ENCODE measurements at places on chromosomes 12 and 14.

GRCh38 chr12:63843254-63843720, 1.2 kb upstream of the SRGAP1 start:
- DNase-seq, result no peak

DNA sequence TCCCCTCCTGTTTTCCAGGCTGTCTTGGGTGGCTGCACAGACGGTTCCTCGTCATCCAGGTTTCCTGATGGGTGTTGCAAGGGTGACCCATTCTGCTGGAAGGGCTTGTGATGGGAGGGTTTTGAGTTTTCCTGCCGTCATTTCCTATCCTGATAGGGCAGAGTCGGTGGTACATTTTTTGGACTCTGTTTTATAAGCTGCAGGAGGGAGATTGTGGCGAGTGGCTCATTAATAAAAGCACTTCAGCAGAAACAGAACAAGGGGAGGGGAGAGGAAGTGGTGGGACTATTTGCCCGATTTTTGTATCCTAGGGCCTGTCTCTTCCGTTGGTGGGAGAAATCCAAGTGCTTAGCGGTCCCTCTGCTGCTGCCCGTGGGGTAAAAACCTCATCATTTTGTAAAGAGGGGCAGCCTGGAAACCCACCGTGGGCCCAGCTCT, 40.0 kb downstream of the TSPAN9 start:
- DNase-seq, result peak; percentile 71

GRCh38 chr12:2537868-2538541, 256.8 kb upstream of the FKBP4 start:
- DNase-seq, result no peak

DNA sequence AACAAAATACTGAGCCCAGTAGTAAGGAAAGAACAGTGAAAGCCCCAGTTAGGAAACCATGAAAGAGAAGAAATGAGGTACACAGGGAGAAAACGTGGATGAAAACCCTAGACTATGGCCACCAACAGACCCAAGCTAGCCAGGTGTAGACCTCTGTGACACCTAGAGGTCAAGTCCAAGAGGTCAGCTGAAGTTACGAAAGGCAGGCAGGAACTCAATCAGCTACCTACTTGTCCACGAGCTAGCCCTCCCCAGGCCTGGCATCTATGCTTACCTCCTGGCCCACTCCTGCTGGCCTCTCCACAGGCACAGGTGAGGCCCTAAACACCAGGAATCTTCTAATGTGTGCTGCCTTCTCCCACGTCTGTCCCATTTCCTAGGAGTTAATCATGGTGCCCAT, 48.7 kb downstream of the DPF3 start:
- no peak for DNase-seq

DNA sequence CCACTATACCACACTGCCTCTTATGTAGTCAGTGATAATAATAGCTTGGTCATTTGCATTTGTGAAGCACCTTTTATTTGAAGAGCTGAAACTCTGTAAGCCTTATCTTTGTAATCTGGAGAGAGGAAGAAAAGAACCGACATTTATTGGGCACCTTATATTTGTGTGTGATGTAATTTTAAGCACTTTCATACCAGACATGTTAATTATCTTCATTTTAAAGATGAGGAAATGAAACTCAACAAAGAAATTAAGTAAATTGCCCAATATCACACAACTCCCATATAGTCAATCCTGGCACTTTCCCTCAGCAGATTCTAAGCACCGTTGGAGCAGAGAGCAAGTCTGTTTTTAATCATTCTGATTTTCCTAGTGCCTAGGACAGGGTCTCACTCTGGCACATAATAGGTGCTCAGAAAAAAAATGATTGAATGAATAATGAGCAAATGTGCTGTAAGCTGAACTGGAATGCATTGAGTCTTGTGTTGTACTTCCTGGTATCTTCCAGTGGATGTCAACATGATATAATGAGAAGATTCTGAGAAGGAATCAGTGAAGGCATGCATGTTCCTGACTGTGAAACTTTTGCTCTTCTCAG, 418.9 kb downstream of the ZFP36L1 start:
- no peak for DNase-seq

- DNase-seq, result peak; percentile 68
These were observed 52.0 kb upstream of the RNU6-8 start for GRCh38 chr14:32254952-32255679.

GRCh38 chr14:91352053-91352452, 65.6 kb downstream of the CCDC88C start:
- no peak for DNase-seq

DNA sequence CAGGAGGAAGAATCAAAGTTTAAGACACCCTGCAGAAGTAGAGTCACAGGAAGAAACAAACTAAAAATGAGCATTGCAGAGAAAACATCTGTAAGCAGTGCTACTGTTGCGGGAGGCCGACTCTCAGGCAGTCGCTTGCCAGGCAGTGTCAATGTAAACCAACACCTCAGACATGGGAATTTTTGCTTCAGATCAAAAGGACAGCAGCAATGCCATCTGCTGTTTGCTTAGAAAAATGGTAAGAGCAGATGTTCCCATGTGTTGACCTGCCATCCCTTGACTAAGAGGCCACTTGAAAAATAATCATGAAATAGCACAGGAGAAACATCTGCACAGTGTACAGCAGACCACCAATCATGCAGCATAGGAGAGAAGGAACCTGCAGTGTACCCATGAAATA, 196.6 kb downstream of the SLC25A21 start:
- DNase-seq, result no peak

DNA sequence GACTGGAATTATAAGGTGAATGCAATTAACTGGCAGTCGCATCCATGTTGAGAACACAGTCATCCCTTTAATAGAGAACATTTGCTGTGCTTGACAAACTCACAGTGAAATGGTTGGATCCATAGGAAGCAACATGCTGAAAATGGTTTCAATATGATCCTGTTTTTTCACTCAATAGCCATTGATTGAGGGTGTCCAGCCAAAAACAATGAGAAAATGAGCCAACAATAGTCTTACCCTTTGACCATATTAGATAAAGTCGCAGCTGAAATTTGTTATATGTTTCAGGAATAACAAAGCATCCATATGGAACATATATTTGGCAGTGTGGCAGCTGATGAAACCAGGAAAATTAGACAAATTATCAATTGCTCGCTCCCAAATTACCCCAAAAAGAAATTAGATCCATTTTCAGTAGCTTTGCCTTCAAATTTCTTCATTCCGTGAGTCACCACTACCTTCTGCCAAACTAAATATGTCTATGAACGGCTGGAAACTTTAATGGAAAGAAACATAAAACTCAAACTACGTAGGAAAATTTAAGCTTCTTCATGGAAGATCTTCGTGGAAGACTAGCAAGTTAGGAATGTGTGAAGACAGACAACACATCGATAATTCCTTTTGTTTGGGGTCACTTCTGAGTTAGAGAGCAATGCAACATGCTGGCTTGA, 17.4 kb downstream of the IGF1 start:
- DNase-seq, result peak; percentile 62

DNA sequence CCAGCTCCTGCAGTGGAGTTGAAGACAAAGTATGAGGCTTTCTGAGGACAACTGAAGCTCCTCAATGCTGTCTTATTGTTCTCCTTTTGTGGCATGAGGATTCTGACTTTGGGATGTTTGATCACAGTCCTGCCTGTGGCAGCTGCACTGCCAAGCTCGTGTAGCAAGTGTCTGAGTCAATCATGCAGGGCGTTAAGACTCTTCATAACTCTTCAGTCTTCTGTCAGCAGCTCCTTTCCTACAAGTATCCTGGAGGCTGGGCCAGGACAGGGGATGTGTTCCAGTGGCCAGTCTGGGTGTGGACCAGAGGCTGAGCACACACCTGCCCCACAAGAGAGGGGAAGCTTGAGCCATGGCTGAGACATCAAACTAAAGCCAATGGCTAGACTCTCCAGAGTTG, 94.3 kb downstream of the PELI2 start:
- no peak for DNase-seq

- DNase-seq, result peak; percentile 17
These were observed 249.9 kb upstream of the FLRT2 start for GRCh38 chr14:85280074-85280473.

DNA sequence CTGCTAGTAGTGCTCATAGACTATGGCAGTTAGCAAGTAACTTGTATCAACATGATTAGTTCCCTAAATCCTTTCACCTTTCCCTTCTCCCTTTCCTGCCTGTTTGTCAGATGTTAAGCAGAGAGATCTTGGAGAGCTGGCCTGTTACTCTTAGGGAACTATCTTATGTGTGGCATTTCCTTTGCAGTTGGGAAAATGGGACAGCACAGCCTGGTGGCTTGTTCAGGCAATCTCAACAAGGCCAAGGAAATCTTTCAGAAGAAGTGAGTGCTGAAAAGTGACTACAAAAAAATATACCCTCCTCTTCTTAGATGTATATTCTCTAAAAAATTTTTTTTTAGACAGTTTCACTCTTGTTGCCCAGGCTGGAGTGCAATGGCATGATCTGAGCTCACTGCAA, 7.4 kb downstream of the PARP2 start:
- no peak for DNase-seq

DNA sequence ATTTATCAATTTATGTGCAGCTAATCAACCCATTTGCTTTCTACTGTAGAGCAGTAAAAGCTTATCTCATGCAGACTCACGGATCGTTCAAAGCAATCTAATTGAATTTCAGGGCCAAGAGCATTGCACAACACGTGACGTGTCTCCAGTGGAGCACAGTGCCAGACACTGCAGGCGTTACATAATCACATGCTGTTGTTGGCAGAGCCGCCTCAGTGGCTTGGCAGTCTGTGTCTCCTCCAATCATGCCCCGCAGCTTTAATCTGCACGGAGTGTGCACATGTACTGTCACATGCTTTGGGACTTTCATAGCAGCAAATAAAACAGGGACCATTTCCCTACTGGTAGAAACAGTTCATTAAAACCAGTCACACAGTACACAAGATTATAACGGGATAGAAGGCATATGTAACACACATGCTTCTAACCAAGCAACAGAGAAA, 309.3 kb downstream of the ITPR2 start:
- peak; percentile 84 for DNase-seq

- peak; percentile 75 for DNase-seq
These were observed 20.6 kb downstream of the GNG2 start for GRCh38 chr14:51880835-51881580.

- no peak for DNase-seq
These were observed 80.6 kb downstream of the PRKD1 start for GRCh38 chr14:29847056-29847380.

- DNase-seq, result no peak
These were observed 193.5 kb upstream of the EEA1 start for GRCh38 chr12:93122569-93123091.

DNA sequence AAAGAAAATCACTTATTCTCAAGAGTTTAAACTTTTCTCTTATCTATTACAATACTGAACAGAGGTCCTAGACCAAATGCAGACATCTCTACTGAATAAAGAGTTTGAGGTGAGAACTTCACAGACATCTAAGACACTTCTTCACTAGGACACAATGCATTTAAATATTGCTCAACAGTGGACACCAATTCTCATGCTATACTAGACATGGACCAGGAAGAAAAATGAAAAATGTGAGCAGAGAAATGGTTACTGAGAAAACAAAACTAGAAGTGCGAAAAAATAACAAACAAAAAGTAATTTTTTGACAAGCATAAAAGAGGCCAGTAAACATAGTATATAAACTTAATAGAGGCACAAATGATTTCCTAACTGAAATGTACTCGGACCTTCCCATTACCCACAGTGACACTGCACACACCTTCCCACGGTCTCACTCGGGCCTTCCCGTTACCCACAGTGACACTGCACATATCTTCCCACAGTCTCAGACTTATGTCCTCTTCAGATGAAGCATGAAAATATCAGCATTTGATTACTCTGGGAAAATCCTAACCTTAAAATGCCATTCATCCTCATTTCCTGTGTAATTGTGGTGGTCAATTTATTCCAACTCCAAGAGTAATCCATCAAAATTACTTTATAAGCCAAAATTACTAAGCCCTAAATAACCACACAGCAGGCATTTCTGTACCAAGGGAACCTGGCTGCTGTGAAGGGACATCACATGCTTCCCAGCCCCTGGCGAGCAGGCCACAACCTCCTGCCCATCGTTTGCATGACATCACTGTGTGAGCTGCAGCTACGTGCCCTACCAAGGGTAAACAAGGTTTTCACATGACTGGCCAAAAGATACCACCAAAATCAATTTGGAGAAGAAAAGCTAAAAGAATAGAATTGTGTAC, 6.4 kb downstream of the SLC15A4 start:
- no peak for DNase-seq

DNA sequence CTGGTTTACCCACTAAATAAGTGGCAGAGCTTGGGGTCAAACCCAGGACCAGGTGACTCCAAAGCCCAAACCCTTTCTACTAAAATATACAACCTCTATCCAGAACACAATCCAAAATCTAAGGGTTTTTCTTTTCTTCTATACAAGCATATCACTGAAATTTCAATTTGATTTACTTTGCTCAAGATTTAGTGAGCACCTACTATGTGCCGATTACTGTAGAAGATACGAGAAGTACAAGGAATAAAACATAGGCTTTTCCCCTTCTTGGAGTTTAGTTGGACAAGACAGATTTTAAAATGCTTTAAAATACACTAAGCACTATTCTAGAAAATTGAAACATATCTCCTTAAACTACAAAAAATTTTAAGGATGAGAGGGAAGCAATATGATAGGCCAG, 2.8 kb downstream of the L3HYPDH start:
- DNase-seq, result no peak

DNA sequence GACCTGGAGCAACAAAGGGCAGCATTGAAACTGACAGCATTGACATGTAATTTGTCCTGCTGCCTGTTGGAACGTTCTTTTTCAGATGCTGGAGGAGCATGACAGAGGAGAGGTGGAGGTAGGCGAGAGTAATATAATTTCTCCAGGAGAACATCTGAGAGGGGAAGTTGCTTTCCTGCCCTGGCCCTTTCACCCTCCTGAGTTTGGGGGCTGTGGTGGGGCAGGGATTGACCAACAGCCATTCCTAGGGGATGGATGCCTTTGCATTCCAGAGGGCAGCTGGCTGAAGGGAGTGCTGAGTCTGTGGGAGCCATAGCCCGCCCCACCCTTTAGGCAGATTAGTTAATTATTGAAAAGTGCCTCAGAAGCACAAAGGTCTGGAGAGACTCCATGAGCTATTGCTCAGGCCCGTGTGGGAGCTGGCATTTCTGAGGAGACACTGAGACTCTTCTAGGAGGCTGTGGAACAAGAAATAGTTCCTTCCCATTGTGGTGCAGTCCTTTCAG, 73.5 kb downstream of the ARF6 start:
- DNase-seq, result no peak

DNA sequence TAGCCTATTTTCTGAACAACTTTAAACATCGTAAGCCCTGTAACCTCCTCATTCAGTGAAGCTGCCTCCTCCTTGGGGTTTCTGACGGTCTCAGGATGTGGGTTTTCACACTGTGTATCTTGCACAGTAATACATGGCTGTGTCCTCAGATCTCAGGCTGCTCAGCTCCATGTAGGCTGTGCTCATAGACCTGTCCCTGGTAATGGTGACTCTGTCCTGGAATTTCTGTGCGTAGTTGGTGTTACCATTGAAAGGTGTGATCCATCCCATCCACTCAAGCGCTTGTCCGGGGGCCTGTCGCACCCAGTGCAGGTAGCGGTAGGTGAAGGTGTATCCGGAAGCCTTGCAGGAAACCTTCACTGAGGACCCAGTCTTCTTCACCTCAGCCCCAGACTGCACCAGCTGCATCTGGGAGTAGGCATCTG, 980.5 kb downstream of the TMEM121 start:
- no peak for DNase-seq

Data from fibroblast of skin of right quadriceps (primary cell).